ENCODE measurements at places on chromosomes 12 and 14.

GRCh38 chr12:130619385-130620001 lies 96.6 kb downstream of the RIMBP2 start:
- DNase-seq = no peak
- no peaks in the 10 kb centered on the region for H3K27me3 ChIP-seq
- H3K4me1 ChIP-seq = no peaks in the 10 kb centered on the region
- no peaks in the 10 kb centered on the region for H3K36me3 ChIP-seq

DNA sequence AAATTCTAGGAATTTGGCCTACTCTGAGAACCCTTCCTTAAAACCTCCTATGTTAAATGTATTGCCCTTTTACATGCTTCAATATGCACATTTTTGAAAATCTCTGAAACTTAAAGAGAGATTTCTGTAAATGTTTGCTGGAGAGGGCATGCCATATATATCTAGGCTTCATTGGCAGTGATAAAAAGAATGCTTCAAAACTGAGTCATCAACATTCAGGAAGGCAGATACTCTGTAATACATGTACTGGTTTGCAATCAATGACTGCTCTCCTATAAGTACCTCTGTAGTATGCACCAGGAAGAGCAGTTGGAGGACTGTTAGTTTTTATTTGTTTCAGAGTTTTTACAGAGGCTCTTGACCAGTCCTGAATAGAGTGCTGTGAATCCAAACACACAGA lies 739.9 kb downstream of the SLC16A7 start:
- DNase-seq = peak; percentile 69
- no peak overlapping the region for H3K4me3 ChIP-seq
- H3K27me3 ChIP-seq = no peaks in the 10 kb centered on the region
- H3K36me3 ChIP-seq = no peaks in the 10 kb centered on the region

DNA sequence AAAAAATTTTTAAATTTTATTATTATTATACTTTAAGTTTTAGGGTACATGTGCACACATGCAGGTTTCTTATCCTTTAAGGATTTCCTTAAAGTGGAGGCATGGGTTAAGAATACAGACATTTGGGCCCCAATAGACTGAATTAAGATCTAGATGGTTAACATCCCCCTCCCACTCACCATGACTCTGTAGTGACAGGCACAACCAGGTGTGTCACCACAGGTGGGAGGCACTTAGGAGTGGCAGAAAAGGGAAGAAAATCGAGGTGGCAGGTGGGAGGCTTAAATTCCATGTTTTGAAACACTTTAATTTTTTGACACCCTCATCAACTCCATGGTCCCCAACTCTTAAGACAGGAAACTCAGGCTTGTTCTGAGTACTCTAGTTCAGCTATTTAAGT lies 37.6 kb upstream of the GRIP1 start:
- no peaks in the 10 kb centered on the region for H3K4me1 ChIP-seq
- H3K27me3 ChIP-seq = no peaks in the 10 kb centered on the region
- no peak for DNase-seq
- H3K36me3 ChIP-seq = no peaks in the 10 kb centered on the region
- no peak overlapping the region for H3K4me3 ChIP-seq

DNA sequence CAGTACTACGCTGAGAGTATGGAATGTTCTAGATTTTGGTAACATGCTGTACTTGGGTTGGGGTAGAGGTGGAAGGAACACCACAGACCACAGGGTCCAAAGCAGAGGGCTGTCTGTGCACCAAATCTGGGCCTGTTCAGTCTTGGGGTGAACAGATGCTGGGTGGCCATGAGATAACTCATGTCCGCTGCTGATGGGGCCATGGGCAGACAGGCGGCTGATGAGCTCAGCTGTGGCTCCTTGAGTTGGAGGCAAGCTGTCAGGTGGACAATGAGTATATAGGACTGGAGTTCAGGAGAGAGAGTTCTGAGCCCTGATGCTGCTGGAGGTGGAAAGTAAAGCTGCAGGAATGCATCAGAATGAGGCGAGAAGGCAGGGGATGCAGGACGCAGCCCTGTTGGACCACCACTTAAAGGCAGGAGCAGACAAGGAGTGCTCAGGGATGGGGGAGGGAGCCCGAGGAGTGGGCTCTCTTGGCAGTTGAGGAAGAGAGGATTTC lies 6.2 kb downstream of the SMIM41 start:
- DNase-seq = no peak
- H3K27ac ChIP-seq = no peak overlapping the region
- H3K36me3 ChIP-seq = no peaks in the 10 kb centered on the region
- H3K4me3 ChIP-seq = no peak overlapping the region
- H3K27me3 ChIP-seq = peaks cover 58% of the 10 kb centered on the region

GRCh38 chr14:51002406-51002999 lies 58.2 kb upstream of the PYGL start:
- no peak for DNase-seq
- H3K4me1 ChIP-seq = peaks cover 8% of the 10 kb centered on the region
- no peaks in the 10 kb centered on the region for H3K36me3 ChIP-seq
- H3K27ac ChIP-seq = no peak overlapping the region
- H3K4me3 ChIP-seq = no peak overlapping the region

- DNase-seq = no peak
- peaks cover 2% of the 10 kb centered on the region for H3K4me1 ChIP-seq
- H3K4me3 ChIP-seq = no peak overlapping the region
- H3K27ac ChIP-seq = no peak overlapping the region
These were observed 5.9 kb downstream of the SEC23A start for GRCh38 chr14:39097159-39097558.

DNA sequence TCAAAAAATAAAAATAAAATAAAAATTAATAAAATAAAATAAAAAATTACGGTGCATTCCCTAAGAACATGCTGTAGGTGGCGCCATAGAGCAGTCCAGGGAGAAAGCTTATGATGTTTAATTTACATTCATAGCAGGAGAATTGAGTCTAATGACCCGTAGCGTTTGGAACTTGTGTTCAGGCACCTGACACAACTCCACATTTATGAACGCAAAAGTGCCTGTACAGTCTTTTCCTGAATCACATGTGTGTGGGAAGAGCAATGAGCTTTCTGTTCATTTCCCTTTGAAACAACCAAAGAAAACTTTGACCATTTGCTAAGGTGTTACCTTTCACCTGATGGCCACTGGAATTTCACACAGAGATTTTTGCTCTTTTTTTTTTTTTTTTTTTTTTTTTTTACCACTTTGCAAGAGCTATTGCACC lies 60.6 kb upstream of the KCNA1 start:
- peaks cover 26% of the 10 kb centered on the region for H3K27me3 ChIP-seq
- no peaks in the 10 kb centered on the region for H3K4me1 ChIP-seq
- H3K36me3 ChIP-seq = no peaks in the 10 kb centered on the region
- peak; percentile 24 for DNase-seq
- no peak overlapping the region for H3K27ac ChIP-seq

DNA sequence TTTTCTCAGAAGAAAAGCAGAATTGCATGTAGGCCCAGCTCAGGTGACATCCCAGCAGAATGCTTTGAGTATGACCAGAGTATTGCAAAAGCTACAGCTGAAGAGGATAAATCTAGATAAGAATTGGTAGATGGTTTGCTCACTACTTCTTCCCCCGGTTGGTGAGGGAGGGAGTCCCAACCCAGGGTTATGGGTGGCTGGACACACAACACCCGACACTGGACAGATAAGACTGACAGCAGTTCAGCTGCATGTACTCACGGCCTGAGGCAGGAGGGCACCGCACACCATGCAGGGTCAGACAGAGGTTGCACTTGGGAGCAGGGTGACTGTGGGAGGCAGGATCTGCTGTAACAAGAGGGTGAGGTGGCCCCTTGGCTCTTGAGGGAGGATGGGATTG lies 1.7 kb upstream of the CLEC4C start:
- no peak for DNase-seq
- no peaks in the 10 kb centered on the region for H3K27me3 ChIP-seq
- H3K27ac ChIP-seq = no peak overlapping the region
- peaks cover 1% of the 10 kb centered on the region for H3K4me1 ChIP-seq

- H3K4me1 ChIP-seq = no peaks in the 10 kb centered on the region
- no peaks in the 10 kb centered on the region for H3K36me3 ChIP-seq
- DNase-seq = no peak
- no peak overlapping the region for H3K27ac ChIP-seq
- peaks cover 45% of the 10 kb centered on the region for H3K27me3 ChIP-seq
- H3K4me3 ChIP-seq = no peak overlapping the region
These were observed 38.0 kb downstream of the TMEM63C start for GRCh38 chr14:77219591-77219990.

- H3K27me3 ChIP-seq = no peaks in the 10 kb centered on the region
- DNase-seq = peak; percentile 99
- peaks cover 33% of the 10 kb centered on the region for H3K4me1 ChIP-seq
- H3K27ac ChIP-seq = peak overlapping the region; percentile 99
- H3K36me3 ChIP-seq = peaks cover under 1% of the 10 kb centered on the region
These were observed 14.4 kb upstream of the MLXIP start for GRCh38 chr12:122064025-122064777.

GRCh38 chr14:74618078-74618952 lies 6.3 kb upstream of the LTBP2 start:
- peak overlapping the region; percentile 95 for H3K27ac ChIP-seq
- peaks cover 61% of the 10 kb centered on the region for H3K4me1 ChIP-seq
- DNase-seq = peak; percentile 91
- H3K27me3 ChIP-seq = no peaks in the 10 kb centered on the region
- H3K36me3 ChIP-seq = no peaks in the 10 kb centered on the region
- no peak overlapping the region for H3K4me3 ChIP-seq

GRCh38 chr14:62692490-62693106 lies 352.7 kb downstream of the KCNH5 start:
- no peak overlapping the region for H3K4me3 ChIP-seq
- no peaks in the 10 kb centered on the region for H3K4me1 ChIP-seq
- H3K27ac ChIP-seq = no peak overlapping the region
- DNase-seq = peak; percentile 60
- H3K36me3 ChIP-seq = no peaks in the 10 kb centered on the region

- peaks cover 3% of the 10 kb centered on the region for H3K4me1 ChIP-seq
- H3K4me3 ChIP-seq = no peak overlapping the region
- H3K27ac ChIP-seq = no peak overlapping the region
- H3K27me3 ChIP-seq = no peaks in the 10 kb centered on the region
These were observed 139.9 kb downstream of the GRIP1 start for GRCh38 chr12:66538970-66539369.

DNA sequence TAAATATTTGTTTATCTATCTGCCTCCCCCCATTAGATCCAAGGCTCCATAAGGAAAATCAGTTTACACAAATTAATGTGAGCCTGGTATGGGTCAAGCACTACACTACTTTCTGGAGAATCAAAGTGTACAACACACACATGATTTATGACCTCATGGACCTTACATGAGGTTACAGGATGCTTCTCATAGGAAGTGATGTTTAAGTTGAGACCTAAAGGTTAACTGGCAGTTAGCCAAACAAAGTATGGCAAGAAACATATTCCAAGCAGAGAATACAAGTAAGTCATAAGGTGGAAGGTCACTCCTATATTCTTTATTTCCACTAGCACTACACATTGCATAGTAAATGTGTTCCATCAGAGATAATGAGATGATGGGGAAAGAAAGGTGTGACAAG lies 39.2 kb downstream of the OSBPL8 start:
- H3K4me1 ChIP-seq = peaks cover 2% of the 10 kb centered on the region
- peak; percentile 9 for DNase-seq
- H3K27me3 ChIP-seq = no peaks in the 10 kb centered on the region
- H3K36me3 ChIP-seq = peaks cover 5% of the 10 kb centered on the region

DNA sequence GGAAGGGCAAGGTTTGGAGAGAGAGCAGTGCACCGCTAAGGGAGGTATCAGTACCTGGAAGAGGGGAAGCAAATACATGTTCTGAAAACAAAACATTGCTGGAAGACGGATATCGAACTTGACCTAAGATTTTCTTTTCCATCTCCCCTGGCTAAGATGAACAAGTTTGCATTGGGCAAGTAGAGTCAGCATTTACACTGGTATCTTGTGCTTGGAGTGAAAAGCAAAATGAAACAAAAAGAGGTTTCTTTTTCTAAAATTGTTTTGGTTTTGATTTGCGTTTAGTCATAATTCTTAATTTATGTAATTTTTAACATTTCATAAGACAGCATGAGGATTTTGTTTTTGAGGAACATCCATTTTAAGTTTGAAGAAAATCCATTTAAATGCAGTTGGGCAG lies 881.6 kb downstream of the NRXN3 start:
- no peak overlapping the region for H3K27ac ChIP-seq
- no peak for DNase-seq
- H3K4me3 ChIP-seq = no peak overlapping the region
- no peaks in the 10 kb centered on the region for H3K36me3 ChIP-seq
- H3K4me1 ChIP-seq = no peaks in the 10 kb centered on the region

- H3K4me3 ChIP-seq = no peak overlapping the region
- H3K27ac ChIP-seq = no peak overlapping the region
- peaks cover 35% of the 10 kb centered on the region for H3K36me3 ChIP-seq
- no peak for DNase-seq
These were observed 1.8 kb downstream of the XRCC3 start for GRCh38 chr14:103713304-103714062.

GRCh38 chr14:52485350-52485960 lies 66.8 kb downstream of the TXNDC16 start:
- H3K27ac ChIP-seq = no peak overlapping the region
- no peak overlapping the region for H3K4me3 ChIP-seq
- no peak for DNase-seq
- no peaks in the 10 kb centered on the region for H3K27me3 ChIP-seq
- no peaks in the 10 kb centered on the region for H3K4me1 ChIP-seq

DNA sequence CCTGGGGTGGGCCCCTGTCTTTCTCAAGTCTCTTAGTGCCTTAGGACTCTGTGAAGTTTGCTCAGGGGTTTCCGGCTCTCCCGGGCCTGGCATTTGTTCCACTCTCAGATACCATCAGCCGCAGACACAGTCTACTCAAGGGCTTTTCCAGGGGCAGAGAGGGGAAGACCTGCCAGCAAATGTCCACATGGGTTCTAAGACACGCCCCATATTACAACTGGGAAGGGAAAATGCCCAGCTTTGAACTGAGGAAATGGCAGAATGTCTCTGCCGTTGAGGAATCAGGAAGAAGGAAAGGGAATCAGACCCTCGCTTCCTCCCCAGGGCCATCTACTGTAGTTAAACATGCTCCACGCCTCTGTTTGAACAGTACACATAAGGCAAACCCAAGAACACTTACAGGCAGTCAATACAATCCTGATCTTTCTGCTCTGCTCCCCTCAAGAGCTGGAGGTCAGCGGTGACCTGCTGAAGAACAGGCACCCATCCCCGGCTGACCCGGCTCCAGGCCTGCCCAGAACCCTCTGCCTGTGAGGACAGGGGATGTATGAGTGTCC lies 7.9 kb downstream of the CCDC85C start:
- H3K27ac ChIP-seq = no peak overlapping the region
- DNase-seq = no peak
- H3K36me3 ChIP-seq = no peaks in the 10 kb centered on the region

Data from mesenchymal stem cell (in vitro differentiated cells and primary cell).